Erythroblast (primary cell): ENCODE measurements at places on chromosomes 3 and 15.

GRCh38 chr3:120435621-120436020 is 15.2 kb downstream of the FSTL1 start:
- no peak for DNase-seq

DNA sequence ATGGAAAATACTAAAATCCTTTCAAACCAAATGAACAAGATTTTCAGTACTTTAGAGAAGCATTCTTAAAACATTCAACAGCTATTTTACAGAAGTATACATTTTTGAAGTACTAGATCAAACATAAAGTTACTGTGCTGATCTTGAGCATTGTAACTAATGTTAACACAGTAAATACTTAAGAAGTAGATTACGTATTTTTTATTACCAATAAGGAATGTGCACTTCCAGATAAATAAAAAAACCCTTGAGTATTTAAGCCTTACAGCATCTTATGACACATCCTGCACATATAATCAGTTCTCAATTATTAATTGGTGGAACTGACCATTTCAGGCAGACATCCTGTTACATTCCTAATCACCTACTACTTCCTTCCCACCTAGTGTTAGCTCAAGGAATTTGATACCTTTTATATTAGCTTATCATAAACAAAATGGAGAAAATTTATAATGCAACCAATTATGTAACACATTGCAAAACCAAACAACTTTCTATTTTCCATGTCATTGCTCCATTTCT is 32.8 kb downstream of the COPS2 start:
- DNase-seq = no peak

DNA sequence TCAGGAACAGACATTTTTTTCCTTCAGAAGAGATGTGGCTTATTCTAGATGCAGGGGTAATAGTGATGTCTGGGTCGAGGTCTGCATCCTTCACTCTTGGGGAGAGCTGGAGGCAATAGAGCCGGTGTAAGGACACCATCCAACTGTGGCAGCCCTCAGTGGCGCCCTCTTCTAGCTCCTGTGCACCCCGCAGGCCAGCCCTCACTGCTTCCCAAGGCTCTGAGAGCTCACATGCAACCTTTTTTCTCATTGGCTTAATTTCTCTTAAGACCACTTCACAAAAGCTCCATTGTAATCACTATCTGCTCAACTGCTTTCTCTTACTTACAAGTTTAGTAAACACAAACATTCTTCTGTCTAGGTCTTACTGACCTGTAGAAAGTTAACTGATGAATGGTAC is 3.9 kb upstream of the VPS8 start:
- DNase-seq = peak; percentile 46

- DNase-seq = peak; percentile 79
Measured at GRCh38 chr15:62453375-62453774, 288.3 kb upstream of the C2CD4B start.

DNA sequence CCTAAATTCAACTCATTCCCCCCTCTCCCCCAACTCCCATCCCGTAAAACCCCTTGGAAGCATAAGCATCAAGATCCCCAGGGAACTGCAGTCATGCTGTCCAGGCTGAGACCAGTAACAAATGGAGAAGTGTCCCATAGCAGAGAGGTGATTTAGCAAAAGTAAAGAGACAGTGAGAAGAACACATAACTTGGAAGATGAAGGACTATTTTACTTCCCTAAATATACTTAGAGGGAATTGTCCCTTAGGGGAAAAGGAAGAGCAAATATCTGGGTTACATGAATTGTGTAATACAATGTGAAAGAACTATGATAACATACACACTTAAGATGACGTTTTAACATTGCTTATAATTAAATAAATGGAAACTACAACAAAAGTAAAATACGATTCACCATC is 61.6 kb upstream of the LRRFIP2 start:
- DNase-seq = no peak

- no peak for DNase-seq
Measured at GRCh38 chr3:179769411-179770247, 116.8 kb downstream of the USP13 start.
